ENCODE measurements at places on chromosomes 5 and 9.

- DNase-seq, result no peak
Measured at GRCh38 chr9:73133921-73134407, 17.7 kb upstream of the ANXA1 start.

GRCh38 chr9:121486043-121486442, 13.6 kb downstream of the GGTA1 start:
- DNase-seq, result no peak

DNA sequence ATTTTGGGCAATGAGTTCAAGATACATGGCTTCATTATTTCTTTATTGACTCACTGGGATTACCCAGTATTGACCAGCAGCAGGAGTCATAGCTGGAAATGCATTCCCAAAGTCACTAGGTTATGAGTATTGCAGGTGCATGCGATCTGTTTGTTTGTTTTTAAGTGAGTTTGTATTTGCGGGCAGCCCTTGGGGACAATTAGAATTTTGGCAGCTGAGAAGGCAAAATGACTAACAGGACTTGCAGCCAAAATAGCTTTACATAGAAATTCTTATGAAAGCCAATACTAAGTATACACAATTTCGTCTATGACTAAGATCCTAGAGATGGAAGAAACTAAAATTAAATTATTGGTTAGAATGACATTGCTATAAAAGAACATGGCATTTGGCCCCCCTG, 18.1 kb upstream of the RGMB start:
- no peak for DNase-seq

GRCh38 chr9:33289936-33290246, 425 bp upstream of the NFX1 start:
- DNase-seq, result no peak

- DNase-seq, result no peak
Measured at GRCh38 chr5:91114658-91115057, 268.5 kb downstream of the ARRDC3 start.

All from mesothelial cell of epicardium (in vitro differentiated cells).